ENCODE measurements at places on chromosomes 3 and 15.

DNA sequence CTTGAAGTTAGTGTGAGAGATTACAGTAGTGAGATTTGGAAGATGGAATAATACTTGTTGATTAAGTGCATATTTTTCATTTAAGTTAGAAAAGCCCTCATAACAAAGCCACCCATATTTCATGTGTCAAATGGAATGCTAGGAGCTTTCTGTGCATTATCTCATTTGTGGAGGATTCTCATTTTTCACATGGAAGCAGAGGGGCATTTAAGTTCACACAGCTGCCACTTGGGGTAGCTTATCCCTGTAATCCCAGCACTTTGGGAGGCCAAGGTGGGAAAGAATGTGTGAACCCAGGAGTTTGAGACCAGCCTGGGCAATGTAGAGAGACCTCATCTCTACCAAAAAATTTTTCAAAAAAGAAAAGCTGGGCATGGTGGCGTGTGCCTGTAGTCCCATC is 55.2 kb downstream of the RAB7A start:
- DNase-seq: no peak

GRCh38 chr3:152252755-152253154 is 16.0 kb upstream of the MBNL1 start:
- DNase-seq: peak; percentile 34

DNA sequence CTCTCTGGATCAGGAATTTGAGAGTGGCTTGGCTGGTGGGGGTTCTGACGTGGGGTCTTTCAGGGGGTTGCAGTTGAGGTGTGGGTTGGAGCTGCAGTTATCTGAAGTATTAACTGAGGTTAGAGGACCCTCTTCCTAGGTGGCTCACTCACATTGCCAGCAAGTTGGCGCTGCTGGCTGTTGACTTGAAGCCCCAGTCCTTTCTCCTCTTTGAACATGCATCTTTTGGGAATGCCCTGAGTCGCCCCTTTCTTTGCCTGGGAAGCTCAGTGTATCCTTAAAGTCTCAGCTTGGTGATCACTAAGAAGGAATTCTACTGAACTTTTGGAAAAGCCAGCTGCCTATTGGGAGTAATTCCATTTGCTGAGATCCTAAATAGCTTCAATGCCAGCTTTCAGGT is 13.0 kb upstream of the AMOTL2 start:
- DNase-seq: no peak

- DNase-seq: peak; percentile 83
These were observed at the start of gene CRBN for GRCh38 chr3:3179407-3180094. CRBN (minus strand) TSS chr3:3179691; CDS start chr3:3179687, 4 bp downstream.

DNA sequence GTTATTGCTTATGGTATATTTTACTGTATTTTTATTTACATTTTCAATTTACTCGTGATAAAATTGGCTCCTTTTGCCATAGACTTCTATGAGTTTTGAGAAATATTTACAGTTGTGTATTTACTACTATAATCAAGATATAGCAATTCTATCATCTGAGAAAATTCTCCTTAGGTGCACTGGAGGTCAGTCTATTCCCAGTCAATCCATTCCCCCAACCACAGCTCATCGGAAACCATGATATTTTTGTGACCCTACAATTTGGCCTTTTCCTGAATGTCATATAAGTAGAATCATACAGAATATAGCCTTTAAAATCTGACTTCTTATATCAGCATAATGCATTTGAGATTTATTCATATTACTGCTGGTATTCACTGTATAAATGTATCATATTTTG is 114.7 kb upstream of the LRTM1 start:
- no peak for DNase-seq

DNA sequence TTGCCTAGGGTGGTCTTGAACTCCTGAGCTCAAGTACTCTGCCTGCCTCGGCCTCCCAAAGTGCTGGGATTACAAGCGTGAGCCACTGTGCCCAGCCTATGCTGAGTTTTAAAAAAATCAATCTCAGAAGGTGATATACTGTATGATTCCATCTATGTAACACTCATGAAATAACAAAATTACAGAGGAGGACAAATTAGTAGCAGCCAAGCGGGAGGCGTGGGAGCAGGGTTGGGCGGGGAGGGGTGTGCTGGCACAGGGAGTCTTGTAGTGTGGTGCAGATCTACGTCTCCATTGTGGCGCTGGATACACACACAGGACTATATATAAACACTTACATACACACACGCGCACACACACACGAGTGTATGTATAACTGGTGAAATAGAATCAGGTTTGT is 80.6 kb upstream of the LINGO1 start:
- DNase-seq: no peak

DNA sequence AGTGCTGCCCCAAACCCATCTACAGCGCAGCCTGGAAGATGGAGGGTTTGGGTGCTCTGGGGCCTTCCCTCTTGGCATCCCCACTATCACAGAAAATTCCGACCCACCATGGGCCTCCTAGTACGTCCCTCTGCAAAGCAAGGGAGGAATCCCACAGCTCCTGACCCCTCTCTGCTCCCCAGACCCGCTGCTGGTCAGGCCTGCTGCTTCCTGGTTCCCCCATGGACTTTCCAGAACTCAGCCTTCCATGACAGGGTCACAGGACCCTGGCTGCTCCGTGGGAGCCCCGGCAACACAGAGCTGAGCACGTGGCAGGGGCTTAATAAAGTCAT is 3.1 kb upstream of the LOXL1 start:
- no peak for DNase-seq

DNA sequence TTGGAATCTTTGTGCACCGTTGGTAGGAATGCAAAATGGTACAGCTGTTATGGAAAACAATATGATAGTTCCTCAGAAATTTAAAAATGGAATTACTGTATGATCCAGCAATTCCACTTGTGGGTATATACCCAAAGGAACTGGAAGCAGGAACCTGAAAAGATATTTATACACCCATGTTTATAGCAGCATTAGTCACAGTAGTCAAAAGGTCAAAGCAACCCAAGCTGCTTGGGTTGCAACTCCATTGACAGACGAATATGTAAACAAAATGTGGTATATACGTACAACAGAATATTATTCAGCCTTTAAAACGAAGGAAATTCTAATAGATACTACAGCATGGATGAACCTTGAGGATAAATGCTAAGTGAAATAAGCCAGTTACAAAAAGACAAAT is 35.0 kb upstream of the CAPN3 start:
- DNase-seq: no peak

DNA sequence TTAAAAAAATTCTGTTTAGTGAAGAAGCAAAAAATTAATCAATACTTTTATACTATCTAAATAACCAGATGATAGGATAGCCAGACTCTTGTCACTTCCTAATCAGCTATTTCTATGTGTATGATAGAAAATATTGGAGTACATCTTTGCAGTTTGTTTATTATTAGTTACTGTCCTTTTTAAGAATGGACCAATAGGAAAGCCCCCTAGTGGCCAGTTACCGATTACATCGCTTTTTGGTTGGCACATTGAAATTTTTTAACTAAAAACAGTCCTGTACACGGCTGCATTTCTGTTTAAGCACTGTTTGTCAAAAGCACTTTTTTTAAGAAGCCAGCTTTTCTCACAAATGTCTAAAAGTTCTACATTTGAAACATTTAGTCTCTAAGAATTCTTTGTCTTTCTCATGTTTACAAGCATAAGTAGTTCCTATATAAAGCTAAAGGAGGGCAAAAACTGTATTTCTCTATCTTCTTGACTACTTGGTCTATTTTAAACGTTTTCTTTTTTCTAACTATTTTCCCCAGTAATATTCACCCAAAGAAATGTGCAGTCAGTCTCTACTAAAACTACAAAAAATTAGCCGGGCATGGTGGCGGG is 253.2 kb upstream of the LRTM1 start:
- peak; percentile 42 for DNase-seq

DNA sequence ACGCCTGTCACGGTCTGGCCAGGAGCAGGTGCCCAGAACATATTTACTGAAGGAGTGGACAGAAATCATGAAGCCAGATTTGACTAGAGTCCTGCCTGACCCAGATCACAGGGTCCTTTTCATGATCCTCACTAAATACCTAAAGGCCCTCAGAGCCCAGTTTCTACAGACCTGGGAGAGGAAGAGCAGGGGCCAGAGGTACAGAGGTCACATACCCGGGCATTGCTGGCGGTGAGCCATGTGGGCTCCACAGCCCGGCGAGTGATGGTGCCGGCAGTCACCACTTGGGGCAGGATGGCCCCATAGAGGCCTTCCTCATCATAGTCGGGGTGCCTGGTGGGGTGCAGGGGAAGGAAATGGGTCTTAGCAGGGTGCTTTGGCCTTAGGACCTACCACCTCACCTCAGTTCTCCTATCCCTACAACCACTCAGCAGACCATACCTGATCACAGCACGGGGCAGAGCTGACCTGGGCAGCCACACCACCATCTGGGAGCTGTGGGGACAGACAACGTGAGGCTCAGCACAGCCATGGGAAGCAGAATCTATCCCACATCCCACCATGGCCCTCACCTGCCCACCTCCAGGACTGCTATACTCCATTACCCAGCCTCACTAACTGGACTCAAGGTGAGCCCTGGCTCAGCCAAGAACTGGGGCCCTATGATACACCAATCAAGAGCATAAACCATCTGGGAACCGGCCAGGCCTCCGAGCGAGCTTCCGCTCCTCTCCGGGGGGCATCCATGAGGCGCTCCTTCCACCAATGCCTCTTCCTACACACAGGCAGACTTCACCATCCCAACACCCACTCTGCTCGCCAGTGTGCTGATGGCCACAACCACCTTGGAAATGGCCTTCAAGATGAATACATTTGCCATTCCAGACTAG is 12.9 kb downstream of the POLG start:
- no peak for DNase-seq

GRCh38 chr3:53750253-53751210 is 95.7 kb downstream of the CHDH start:
- DNase-seq: no peak

DNA sequence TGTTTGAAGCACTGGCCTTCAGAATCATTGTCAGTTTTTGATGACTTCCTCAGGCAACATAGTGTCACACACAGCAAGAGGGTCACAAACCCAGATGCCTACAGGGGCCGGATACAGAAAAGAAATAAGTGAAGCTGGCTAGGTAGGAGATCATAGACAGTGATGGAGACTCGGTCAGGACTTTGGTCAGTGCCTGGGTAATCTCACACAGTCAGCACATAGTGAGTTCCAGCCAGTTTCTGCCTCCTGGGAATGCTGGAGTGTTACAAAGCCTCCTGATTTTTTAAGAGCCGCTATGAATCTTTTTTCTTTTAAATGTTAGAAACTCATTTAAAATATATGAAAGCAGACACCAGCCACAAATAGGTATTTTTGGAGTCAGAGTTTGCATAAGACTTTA is 399.1 kb downstream of the IL5RA start:
- no peak for DNase-seq

DNA sequence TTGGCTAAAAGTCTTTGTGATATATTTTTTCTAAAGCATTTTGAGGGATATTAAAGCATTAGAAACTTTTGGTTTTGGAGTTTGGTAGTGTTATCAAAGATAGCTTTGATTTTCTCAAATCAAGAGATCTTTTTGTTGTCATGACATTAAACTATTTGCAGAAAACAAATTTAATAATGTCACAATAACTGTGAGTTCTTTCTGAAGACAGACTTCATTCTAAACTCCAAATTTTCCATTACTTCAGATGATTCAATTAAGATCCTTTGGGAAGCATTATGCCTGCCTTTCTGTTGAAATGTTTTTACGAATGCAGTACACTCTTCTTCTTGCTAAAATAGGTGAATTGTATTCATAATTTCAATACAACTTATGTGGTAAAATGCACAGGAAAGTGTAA is 145.4 kb downstream of the ALCAM start:
- no peak for DNase-seq

GRCh38 chr3:197331131-197331530 is 32.7 kb upstream of the DLG1 start:
- no peak for DNase-seq

- DNase-seq: peak; percentile 73
These were observed 52.8 kb downstream of the RGMA start for GRCh38 chr15:93035953-93036810.

DNA sequence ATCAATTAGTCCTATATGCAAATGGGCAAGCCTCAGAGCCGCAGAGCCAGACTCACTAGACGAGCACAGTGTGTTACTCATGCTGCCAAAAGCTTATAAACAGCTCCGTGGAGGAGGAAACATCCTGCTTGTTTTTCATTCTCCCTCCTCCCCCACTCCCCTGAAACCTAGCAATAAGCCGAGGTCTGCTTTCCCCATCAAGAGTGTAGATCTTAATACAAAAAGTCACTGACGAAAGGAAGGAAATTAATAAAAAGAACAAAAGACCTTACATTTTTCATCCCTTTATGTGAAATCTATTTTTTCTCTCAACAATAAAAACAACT is 88.5 kb downstream of the XXYLT1 start:
- no peak for DNase-seq

GRCh38 chr3:131038326-131038725 is 11.6 kb downstream of the NEK11 start:
- no peak for DNase-seq

DNA sequence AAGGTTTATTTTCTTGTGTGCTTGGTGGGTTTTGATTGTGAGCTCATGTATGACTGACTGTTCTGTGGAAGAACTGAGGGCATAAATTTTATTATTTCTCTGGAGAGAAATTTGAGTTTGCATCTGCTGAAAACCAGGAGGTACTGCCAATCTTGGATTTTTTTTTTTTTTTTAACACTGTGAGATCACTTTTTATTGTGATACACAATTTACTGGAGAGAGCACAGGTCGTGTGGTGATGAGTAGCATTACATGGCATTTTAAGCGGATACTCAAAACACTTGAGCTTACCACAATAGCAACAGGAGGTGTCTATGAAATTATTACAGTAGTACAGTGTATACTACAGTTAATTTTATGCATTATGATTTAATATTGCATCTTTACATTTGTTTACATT is 237.4 kb downstream of the MFSD1 start:
- no peak for DNase-seq

DNA sequence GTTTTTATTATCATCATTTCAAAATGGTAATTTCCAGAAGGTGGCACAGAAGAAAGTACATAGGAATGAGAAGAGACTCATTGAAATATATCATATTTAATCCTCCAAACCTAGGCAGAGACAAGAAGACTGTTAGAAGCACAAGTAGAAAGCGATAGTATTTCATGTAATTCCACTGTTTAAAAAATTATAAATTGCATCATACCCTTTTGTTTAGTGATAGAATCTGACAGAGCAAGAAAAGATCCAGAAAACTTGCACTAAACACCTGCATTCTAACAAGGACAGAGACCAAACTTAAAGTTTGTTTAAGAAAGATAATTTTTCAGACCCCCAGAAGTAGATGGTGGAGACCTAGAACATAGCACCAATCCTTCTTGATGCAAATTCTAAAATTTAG is 56.9 kb upstream of the CD96 start:
- no peak for DNase-seq

- no peak for DNase-seq
These were observed 39.5 kb upstream of the PRR23E start for GRCh38 chr3:127153506-127153815.

All from Kasumi-1 (cell line).